ENCODE measurements at places on chromosomes 12 and 14.

GRCh38 chr12:106078358-106079010, 60.3 kb downstream of the NUAK1 start:
- DNase-seq: no peak

GRCh38 chr12:132162508-132163031, 18.3 kb downstream of the NOC4L start:
- DNase-seq: no peak

DNA sequence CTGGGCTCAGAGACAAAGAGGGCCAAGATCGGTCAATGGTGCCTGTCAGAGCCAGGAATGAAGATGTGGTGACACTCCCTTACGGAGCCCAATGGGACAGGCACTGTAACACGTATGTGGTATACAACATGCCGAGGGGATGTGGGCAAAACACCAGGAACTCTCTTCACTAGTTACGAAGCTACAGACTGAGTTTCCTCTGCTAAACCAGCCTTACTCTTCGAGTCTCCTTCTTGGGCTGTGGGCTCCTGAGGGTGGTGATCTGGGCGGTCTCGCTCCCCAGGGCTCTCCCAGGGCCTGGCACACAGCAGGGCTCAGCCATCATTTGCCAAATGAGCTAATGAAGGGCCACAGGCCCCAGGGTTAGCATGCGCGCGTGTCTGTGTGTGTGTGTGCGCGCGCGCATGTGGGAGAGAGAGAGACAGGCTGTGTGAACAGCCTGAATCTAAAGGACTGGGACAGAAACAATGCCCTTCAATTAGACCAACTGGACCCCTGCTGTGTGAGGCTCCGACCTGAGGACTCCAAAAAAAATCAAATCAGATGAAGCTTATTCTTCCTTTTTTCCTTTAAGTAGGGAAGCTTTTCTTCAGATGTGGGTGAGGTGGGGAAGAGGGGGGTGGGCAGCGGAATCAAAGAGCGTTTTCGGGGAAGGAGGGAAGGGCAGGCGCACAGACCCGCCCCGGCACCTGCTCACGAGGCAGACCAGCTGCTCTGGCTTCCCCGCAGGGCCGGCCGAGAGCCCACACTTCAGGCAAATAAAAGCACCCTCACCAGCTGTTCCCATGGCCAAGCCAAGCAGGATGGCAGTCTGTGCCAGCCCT, 42.5 kb downstream of the CCDC88C start:
- DNase-seq: no peak

- DNase-seq: no peak
These were observed 222.1 kb downstream of the NELL2 start for GRCh38 chr12:44653861-44654527.

GRCh38 chr12:103667125-103667524, 80.1 kb downstream of the STAB2 start:
- no peak for DNase-seq

DNA sequence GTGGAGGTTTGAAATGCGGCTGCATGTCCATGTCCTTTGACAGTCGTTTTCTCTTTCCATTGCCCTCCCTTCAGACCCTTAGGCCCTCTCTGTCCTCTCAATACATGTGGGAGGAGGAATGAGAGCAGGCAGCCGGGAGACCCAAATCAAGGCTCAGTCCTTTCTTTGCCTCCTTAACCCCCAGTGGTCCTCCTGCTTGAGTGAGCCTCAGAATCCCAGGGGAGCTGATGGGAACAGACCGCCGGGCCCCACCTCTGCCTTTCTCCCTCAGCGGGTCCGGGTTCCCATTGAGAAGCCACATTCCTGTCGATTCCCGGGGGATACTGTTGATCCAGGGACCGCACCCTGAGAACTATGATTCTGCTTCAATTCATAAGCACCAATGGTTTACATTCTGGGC, 77.9 kb upstream of the RFLNA start:
- DNase-seq: no peak
